Left forelimb (tissue), 1 donor: ENCODE measurements at places on chromosomes 13 and 19.
A peak's percentile ranks its signal among the peaks of the same experiment; 100 is the strongest.

DNA sequence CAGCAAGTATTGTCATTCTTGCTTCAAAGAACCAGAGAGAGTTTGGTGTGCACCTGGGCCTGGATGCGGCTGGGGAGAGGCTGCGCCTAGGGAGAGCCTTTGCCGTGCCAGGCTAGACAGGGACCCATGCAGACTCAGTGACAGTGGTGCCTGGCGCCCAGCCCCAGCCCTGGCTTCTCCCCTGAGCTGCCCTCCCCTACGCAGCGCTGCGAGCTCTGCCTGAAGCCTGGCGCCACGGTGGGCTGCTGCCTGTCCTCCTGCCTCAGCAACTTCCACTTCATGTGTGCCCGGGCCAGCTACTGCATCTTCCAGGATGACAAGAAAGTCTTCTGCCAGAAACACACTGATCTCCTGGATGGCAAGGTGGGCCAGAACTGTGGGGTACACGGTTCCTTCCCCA lies 12.0 kb downstream of the KMT2B start:
- DNase-seq: no peak

GRCh38 chr19:2359992-2360685 lies at the start of gene TMPRSS9:
Gene TMPRSS9, plus strand, starts transcription at chr19:2360265. Its CDS starts 29,521 bp downstream, at chr19:2389786.
- no peak for DNase-seq

DNA sequence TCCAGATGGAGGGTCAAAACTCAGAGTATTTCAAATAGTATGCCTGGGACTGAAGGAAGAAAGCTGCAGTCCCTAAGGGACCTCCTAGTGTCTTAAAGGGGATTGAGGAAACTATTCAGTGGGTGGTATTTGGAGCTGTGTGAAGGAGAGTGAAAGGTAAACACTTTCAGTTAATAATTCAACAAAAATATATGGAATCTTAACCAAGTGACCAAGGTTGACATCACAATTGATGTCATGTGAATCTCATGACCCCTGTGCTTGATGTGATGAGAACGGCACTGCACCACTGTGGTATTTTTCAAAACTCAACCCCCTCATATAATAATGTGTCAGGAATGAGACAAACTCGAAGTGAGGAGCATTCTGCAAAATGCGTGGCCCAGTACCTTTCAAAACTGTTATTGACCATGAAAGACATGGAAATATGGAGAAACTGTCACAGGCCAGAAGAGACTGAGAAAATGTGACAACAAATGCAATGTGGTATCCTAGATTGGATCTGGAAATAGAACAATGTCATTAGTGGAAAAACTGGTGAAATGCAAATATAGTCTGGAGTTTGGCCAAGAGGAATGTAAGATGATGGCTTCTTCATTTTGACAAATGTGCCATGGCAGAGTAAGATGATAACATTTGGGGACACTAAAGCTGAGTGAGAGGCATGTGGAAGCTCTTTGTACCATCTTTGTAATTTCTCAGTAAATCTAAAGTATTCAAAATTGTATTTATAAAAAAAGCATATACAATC lies 553.9 kb downstream of the RFC3 start:
- no peak for DNase-seq

DNA sequence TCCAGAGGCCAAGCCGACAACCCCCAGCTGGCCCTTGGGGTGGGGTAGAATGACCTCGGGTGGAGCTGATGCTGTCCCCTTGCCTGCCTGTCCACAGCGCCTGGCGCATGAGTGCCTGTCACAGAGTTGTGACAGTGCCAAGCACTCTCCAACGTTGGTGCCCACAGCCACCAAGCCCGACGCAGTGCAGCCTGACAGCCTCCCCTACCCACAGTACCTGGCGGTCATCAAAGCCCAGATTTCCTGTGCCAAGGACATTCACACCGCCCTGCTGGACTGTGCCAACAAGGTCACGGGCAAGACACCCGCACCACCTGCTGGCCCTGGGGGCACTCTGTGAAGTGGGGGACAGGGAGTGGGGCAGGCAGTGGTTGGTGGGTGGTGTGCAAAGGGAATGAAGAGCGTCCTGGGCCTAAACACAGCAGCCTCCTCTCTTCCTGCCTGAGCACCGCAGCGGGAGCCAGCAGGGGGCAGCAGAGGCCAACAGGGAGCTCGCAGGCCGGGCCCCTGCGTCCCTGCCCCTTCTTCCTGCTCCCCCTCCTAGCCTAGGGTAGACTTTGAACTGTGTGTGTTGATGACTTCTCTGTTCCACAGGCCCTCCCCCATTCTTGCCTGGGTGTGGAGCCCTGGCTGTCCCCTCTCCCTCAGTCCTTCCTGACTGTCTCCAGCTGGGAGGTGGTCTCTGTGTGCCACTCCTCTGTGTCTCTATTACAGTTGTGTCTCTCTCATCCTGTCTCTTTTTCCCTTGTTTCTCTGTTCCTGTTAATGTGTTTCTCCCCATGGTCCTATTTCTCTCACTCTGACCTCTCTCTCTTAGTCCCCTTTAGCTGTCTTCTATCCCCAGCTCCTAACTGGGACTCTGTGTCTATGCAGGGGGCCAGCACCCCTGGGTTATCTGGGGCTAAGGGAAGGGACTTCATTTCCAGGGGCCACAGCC lies 6.5 kb downstream of the MED29 start:
- DNase-seq: peak; percentile 89

DNA sequence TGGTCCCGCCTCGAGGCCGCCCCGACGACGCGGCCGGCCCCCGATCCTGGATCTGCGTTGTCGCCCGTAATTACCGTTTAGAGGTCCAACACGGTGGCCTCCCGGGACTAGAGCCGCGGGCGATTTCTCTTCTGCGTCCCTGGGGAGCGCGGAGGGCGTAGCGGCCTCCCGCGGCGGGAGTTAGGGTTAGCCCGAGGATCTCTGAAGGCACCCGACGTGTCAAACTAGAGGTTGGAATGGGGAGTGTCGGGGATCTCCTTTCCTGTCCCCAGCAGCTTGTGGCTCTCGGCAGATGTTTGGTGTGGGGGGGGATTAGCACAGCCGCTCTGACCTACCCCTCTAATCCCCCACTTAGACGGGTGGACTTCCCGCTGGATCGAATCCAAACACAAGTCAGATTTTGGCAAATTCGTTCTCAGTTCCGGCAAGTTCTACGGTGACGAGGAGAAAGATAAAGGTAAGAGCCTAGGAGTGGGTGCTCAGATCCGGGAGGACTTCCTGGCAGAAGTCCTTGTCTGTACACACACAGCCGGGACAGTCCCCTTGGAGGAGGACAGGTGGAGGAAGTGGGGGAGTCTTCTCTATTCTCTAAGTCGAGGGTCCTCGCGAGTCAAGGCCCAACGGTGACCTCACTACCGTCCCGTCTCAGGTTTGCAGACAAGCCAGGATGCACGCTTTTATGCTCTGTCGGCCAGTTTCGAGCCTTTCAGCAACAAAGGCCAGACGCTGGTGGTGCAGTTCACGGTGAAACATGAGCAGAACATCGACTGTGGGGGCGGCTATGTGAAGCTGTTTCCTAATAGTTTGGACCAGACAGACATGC lies 581 bp downstream of the CALR start:
- DNase-seq: no peak

DNA sequence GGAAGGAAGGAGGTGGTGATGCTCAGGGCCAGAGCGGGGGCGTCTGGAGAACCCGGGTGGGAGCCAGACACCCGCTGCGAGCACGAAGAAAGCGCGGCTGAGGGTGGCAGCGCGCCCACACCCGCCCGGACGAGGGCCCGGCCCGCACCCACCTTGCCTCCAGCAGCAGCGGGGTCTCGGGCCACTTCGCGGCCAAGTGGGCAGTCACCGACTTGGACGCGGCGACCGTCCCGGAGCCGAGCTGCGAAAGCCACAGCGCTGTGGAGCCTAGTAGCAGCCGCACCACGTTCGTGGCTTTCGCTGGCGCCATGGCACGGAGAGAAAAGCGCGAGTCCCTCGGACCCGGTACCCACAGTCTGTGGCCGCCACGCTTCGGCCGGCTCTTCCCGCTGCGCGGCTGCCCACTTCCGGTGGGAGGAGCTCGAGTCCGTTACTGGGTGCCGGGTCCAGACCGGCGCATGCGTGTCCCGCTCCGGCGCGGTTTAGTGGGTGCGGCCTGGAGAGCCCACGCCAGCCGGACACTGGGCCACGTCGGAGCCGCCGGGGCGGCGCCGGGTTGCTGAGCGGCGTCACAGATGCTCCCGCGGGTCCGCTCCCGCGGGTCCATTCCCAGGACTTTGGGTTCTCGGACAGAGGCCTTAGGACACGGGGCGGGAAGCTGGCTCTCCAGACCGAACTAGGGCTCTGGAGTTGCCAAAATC lies at the start of gene UGGT2:
Gene UGGT2 (minus strand): TSS at position 399 of the 701 bp plus-strand sequence. CDS start 89 bp downstream, at position 310.
- peak; percentile 95 for DNase-seq

- DNase-seq: no peak
Observed at GRCh38 chr13:45238945-45239795, 38.3 kb upstream of the KCTD4 start.

DNA sequence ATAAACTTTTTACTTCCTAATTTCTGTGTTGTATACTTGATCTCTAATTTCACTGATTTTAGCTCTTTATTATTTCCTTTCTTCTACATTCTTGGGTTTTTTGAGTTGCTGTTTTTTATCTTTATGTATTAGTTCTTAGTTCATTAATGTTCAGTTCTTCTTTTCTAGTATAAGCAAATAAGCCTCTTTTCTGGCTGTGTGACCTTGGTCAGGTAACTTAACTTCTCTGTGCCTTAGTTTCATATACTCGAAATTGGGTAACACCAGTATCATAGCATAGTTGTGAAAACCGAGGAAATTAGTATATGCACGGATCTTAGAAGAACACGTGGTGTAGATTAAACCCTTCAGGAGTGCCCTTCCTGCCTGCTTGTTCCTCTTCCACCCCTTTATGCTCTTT lies 130.2 kb upstream of the C1QTNF9B start:
- no peak for DNase-seq

DNA sequence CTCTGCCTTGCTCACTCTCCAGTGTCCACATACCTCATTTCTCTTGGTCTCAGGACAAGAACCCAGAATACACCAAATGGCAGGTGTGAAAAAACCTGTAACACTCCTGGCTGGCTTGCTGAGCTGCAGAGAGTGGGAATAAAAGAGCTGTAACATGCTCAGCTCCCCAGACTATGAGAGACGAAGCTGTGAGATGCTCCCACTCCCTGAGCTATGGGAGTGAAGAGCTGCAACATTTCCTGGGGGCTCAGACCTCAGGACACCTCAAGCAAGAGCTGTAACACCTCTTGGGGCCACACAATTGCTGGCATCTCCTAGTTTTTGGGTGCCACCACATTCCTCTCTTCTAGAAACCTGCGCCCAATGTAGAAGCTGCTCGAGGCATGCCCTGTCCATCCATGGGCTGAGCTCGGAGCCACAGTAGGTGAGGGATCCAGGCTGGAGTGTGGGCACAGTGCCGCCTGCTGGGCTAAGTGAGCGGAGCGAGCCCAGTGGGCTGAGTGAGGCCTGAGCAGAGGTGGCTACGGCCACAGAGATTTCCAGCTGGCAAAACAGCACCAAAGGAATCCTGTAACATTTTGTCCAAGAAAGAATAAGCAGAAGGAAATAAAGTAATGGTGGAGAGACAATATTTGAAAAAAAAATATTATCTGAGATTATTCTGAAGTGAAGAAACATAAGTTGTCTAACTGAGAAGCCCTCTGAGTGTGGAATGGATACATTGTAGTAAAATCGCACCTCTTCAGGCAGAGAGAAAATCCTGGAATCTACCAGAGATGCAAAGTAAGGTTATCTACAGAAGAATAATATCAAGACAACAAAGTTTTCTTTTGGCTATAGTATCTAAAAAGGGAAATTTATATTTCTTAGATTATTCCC lies 186.2 kb upstream of the PCDH9 start:
- DNase-seq: no peak

GRCh38 chr13:52345048-52345447 lies 60.9 kb downstream of the THSD1 start:
- no peak for DNase-seq

DNA sequence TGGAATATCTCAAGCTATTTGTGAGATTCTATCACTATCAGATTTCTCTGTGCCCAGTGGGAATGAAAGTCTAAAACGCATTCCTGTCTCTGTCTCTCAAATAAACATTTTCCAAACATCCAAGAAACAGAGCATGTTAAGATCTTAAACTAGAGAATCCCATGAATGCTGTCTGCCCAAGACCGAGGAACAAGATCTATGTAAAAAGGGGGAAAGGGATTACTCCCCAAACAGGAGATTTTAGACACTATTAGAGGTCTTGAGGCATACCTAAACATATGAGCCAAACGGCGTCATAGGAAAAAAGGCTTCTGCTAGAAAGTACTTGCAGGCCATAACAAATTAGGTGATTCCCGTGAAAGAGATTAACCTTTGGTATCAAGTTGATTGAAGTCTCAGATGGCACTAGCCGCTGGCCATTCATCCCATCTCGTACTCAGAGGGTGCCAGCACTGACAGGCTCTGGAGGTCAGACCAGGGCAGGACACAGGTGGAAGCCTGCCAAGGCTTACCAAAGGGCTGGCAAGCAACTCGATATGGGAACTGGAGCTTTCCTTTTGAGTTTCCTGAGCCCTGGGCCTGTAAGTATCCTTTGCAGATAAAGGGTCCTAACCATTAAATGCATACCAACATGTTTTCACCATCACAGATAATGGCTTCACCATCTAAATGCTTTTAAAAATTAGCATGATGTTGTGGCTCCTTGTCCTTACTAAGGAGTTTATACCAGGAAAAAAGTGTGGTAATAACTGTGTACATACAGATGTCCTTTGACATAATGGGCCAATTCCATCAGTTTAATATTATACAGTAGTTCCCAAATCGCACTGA lies 225.2 kb downstream of the FOXO1 start:
- DNase-seq: no peak

GRCh38 chr13:74625541-74625940 lies 491.3 kb upstream of the KLF12 start:
- DNase-seq: no peak

- DNase-seq: no peak
Observed at GRCh38 chr13:109868578-109869311, 82.4 kb upstream of the IRS2 start.

GRCh38 chr13:107882708-107883560 lies 332.4 kb downstream of the LIG4 start:
- no peak for DNase-seq

DNA sequence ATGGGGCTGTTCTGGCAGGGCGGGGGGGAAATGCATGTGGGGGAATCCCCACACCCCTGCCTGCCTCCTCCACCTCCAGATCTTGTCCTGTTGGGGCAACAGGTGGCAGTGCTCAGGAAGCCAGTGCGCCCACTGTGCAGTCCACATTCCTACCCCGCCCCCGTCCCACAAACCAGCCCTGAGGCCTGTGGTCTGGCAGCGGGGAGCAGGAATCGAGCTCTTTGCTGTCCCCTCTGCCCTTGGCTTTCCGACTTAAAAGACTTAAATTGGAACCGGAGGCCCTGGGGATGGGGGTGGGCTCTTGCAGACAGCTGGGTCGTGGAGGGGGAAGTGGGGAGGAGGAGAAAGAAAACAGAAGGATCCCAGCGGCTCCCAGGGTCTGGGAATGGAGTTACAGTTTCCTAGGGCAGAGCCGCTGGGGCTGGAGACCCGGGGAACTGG lies 4.3 kb downstream of the NANOS3 start:
- no peak for DNase-seq

GRCh38 chr13:101970341-101970740 lies 431.5 kb downstream of the FGF14 start:
- DNase-seq: no peak

- no peak for DNase-seq
Observed at GRCh38 chr19:1231729-1232637, 5.8 kb downstream of the CBARP start.

GRCh38 chr19:22783651-22784410 lies at the start of gene ZNF99:
Gene ZNF99, minus strand, starts transcription at chr19:22784151. Its CDS starts 135 bp downstream, at chr19:22784016.
- DNase-seq: no peak
